ENCODE measurements at places on chromosomes 1 and 21.

DNA sequence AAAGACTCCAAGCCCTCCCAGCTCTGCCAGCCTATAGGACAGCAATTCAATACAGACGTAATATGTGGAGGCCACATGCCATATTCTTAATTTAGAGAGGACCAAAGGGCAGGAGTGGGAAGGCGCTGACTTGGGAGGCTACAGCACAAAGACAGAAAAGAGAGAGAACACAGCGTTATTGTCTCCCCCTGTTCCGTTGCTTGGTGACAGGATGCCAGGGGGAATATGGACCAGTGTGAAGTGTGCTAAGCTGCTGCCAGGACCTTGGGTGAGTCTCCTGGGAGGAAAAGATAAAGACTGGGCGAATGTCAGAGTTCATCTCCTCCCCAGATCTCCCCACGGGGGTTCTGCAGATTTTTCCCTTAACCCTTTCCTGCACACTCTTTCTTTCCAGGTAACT, 102.1 kb upstream of the ADAR start:
- no peak for DNase-seq

DNA sequence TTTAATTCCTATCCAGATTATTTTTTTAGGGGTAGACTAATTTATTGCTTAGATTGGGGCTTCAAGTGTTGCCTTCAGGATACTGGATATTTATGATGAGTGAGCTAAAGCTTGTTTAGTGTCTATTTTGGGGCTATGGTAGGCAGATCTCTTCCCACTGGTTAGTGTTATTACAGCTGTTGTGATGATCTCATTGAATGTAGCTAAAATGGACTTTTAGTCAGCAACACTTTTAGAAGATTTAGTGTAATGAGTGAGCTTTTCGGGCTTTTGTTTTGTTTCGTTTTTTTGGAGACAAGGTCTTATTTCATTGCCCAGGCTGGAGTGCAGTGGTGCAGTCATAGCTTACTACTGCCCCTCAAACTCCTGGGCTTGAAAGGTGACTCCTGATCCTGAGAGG, 14.2 kb downstream of the THRAP3 start:
- DNase-seq = no peak

- no peak for DNase-seq
Observed at GRCh38 chr1:209382231-209383100, 201.0 kb upstream of the CAMK1G start.

DNA sequence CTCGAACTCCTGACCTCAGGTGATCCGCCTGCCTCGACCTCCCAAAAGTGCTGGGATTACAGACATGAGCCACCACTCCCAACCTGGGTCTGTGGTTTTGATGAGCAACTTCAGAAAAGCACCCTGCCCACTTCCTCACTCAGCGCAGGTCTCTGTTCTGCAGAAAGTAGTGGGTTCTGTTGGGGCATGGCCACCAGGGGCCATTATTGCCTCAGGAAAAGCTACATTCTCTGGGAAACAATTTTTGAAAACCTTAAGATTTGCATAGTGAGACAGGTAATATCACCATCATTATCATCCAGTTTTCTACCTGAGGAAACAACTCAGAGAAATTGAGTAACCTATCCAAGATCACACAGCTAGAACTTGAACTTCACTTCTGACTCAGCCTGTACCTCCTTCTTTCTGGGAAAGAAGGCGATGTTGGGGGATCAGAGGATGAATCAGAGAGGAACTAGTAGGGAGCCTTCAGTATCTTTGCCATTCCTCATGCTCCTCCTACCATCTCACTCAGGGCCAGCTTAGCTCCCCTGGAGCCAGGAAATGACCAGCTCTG, 7.1 kb upstream of the NES start:
- DNase-seq = no peak

GRCh38 chr1:59261537-59261936, 35.4 kb upstream of the FGGY start:
- no peak for DNase-seq

GRCh38 chr1:63592536-63593302, 492 bp upstream of the PGM1 start:
- DNase-seq = no peak

DNA sequence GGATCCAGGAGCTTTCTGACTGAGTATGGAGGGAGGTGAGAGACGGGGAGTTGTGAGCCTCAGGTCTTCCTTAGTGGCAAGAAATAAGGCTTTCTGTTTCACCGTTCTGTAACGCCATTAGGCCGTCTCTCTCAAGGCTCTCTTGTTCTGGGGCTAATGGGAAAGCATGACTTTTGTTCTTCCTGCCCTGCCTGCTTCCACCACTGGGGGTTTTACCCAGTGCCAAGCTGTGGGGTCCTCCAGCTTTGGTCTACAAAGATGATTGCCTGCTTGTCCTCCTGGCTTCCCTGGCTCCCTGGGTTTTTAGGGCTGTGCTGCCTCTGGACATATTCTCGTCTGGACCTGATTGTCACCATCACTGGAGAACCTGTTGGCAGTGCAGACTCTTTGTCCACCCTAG, 74.8 kb upstream of the TINAGL1 start:
- DNase-seq = no peak

All from esophagus squamous epithelium (tissue), 5 donors.